ENCODE measurements at places on chromosomes 3 and 15.

- no peak for DNase-seq
These were observed 35.4 kb upstream of the TRIM71 start for GRCh38 chr3:32782407-32782806.

GRCh38 chr3:194250098-194251002 lies 100.8 kb downstream of the CPN2 start:
- DNase-seq: no peak

- no peak for DNase-seq
These were observed 119.3 kb upstream of the DAZL start for GRCh38 chr3:16724487-16724886.

DNA sequence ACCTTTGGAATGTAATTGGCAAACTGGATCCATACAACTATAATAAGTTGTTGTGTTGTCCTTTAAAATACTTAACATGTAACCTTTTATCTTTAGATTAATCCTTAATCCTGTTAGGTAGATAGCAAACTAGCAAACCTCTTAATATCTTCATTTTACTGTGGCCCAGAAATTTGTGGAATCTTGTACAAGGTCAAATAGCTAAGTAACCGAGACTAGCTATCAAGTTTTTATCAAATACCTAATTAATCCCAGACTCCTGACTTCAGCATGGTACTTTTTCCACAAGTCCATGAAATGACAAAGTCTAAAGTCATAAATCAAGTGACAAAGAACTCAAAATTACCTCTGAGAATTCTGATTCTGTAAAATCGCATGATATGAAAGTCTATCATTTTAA lies 4.4 kb downstream of the GATM start:
- DNase-seq: no peak

- DNase-seq: no peak
These were observed 88.2 kb downstream of the AP4E1 start for GRCh38 chr15:50996641-50997040.

DNA sequence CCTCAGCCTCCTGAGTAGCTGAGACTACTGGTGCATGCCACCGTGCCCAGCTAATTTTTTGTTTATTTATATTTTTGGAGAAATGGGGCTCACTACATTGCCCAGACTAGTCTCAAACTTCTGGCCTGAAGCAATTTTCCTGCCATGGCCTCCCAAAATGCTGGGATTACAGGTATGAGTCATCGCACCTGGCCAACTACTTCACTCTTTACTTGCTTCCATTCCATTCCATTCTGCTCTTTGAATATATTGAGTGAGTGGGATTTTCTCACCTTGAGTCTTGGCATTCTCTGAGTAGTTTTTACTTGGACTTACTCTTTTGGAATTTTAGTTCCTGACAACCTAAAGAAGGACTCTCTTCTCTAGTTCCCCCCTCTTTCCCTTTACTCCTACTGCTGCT lies 93.8 kb upstream of the UNC13C start:
- DNase-seq: no peak

GRCh38 chr3:188064831-188065493 lies 89.0 kb upstream of the LPP start:
- DNase-seq: no peak

- DNase-seq: no peak
These were observed 131.4 kb downstream of the ATP1B3 start for GRCh38 chr3:142007710-142008399.

- DNase-seq: no peak
These were observed 79.4 kb upstream of the PRR23E start for GRCh38 chr3:127113571-127113891.

DNA sequence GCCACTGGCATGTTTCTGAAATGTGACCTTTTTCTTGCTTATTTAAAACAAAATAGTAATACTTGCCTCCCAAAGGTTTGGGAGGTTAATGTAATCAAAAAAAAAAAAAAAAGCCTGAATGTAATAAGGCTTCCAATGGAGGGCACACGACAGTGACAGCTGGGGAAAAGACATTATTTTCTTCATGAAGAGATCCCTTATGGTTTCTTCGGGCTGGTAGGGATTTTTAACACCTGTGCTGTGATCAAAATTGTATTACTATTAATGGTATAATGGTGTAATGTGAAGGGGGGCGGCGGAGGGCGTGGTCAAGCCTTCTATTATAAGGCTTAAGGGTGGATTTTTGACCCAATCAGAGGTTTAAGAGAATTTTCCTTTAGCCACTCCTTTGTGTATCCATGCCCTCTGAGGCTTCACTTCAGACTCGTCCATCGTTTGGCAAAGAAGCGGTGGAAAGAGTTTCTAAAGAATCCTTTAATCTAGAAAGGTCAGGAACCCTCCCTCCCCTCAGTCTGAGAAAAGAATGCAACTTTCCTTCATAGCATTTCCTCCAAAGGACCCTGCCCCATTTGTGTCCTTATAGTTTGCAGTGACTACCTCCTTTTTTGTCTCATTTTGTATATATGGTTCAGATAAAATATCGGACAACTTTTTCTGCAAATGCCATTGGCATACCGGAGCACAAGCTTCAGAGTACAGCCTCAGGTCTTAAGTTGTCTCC lies 89.5 kb upstream of the CHD2 start:
- DNase-seq: no peak

DNA sequence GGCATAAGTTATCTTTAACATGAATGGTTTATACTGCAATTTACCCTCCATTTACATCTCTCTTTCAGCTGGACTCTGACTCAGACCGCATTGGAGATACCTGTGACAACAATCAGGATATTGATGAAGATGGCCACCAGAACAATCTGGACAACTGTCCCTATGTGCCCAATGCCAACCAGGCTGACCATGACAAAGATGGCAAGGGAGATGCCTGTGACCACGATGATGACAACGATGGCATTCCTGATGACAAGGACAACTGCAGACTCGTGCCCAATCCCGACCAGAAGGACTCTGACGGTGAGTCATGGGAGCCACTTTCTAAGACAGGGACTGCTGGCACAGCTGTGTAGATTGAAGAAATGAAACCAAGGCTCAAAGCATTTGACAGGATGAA lies 11.6 kb downstream of the THBS1 start:
- DNase-seq: no peak

DNA sequence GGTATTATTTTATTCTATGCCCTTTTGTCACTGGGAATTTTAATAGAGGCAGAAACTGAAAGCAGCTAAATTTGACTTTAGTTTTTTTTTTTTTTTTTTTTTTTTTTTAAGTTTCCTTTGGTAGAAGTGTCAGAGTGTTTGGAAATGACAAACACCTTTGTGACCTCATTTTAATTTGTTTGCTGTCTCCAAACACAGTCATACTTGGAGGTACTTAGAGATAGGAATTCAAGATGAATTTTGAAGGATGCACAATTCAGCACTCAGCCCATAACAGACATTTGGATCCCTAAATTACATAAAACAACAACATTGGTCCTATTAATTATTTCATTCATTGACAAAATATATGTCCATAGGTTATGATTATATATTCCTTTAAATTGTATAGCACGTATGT lies 43.4 kb upstream of the NAALADL2 start:
- no peak for DNase-seq

GRCh38 chr15:42528970-42529369 lies 19.6 kb downstream of the LRRC57 start:
- DNase-seq: no peak

- DNase-seq: no peak
These were observed 9.3 kb downstream of the MSL2 start for GRCh38 chr3:136186846-136187245.

DNA sequence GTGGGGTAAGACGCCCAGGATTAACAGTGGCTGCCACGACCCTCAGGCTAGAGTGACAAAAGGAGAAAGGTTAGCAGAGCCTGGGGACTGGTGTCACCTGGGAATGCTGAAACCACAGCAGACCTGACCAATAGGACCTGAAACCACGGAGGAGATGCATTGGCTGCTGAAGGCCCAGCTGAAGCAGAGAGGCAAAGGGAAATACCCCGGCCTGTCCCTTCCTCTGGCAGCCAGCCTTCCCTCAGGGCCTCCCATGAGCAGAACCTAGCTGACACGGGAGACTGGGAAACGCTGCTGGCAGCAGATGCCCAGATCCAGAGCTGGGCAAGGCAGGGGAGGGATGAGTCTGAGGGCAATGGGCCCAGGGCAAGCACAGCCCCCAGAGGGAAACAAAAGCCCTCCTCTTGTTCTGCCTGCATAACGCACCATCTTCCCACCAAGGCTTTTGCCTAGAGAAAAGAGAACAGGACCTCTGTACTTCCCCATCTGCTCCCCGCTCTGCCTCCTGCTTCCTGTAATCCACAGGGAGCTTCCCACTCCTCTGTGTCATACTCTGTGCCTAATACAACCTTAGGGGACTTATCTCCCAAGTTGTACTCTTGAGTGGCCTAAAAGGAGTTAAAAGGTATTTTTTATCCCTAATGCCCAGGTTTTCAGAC lies 216.2 kb downstream of the ABHD5 start:
- no peak for DNase-seq

- no peak for DNase-seq
These were observed 133.5 kb upstream of the TBL1XR1 start for GRCh38 chr3:177330779-177331178.

GRCh38 chr3:101167376-101167775 lies 153.0 kb downstream of the IMPG2 start:
- DNase-seq: no peak

DNA sequence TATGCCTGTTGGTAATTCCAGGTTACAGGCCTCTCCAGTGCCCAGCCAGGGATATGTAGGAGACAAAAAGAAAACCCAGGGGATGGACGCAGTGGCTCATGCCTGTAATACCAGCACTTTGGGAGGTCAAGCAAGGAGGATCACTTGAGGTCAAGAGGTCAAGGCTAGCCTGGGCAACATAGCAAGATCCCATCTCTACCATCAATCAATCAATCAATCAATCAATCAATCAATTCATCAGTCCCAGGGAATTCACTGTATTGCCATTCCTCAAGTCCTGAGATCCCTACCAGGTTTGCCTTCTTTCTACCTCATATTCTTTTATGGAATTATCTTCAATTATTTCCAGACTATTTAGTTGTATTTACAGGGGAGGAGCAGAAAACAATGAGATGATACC lies 82.2 kb downstream of the DHX30 start:
- no peak for DNase-seq

- no peak for DNase-seq
These were observed 53.5 kb upstream of the TIPARP start for GRCh38 chr3:156620901-156621300.

DNA sequence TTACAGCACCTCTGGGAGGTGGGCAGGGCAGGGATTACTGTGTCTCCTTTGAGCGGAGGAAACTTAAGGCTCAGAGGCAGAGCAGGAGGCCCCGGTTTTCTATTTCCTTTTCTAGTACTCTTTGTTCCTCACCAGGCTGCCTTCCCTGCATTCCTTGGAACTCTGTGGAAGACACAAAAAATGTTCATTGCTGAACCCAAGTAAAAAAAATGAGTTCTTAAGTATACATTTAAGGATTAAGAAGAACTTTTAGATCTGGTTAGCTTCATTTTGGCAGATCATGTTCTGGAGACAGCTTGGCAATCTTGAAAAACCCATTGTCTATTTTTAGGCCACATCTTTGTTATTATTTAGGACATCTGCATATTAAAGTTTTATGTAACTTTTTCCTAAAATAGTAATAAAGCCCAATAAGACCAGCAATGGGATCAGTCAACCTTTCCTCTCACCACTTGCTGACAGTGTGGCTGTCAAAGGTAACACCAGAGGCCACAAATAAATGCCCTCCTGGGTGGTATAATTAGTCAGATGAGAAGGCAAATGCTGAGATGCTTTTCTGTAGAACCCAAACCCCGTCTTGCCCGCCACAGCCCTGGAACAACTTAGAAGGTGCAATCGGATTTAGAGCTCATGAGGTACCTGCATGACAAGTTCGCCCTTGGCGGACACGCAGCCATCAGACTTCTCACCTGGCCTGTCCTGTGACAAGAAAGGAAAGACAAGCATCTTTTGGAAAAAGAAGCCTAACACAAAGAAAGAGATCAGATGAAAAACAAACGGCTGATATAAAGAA lies 97.2 kb downstream of the DGKG start:
- no peak for DNase-seq

- DNase-seq: no peak
These were observed 17.9 kb downstream of the CP start for GRCh38 chr3:149203758-149204157.

DNA sequence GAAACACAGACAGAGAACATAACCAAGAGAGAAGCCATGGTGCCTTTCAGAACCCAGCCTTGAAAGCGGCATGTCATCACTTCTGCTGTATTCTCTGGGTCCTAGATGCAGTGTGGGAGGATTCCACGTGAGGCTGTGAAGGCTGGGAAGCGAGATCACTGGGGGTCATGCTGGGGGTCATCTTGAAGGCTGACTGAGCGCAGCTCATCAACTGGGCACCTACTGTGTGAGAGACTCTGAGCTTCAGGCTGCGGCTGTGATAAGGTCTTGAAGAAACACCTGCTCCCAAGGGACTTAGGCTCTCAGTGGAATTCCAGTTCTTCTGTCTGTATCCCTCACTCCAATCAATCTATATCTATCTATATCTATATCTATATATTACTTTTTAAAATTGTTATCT lies 91.8 kb upstream of the KLF13 start:
- DNase-seq: no peak

GRCh38 chr15:60009124-60009960 lies 5.2 kb downstream of the FOXB1 start:
- no peak for DNase-seq

DNA sequence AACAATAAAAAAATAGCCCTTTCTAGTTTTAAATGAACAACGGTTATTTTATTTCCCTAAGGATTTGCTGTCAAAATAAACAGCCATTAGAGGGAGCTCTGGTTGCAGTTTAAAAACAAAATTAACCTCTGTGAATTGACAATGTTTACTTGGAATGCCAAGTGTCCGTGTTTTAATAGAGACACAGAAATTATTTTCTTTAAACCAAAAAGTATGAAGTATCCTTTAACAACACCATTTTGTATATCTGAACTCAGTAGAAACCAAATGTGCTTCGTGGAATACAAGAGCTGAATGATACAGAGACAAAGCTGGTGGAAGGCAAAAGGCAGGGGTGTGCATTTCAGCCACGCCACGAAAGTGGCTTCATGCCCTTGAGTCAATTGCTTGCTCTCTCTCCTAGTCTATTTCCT lies 74.4 kb downstream of the MOBP start:
- no peak for DNase-seq

DNA sequence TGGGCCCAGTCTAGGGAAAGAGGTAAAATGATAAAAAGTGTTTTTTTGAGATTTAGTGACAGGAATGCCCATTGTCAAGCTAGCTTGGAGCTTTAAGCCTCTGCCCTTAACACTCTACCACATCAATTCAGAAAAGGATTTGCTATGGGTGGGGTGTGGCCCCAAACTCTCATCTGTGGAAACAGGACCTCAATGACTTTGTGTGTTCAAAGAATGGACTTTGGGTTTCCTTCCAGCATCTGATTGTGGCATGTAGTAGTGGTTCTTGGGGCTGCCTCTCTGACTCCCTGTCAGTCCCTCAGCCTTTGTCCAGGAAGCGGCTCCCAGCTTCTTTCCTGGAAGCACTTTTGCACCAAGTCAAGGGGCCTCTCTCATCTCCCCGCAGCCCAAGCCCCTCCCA lies 56.1 kb downstream of the CCNL1 start:
- DNase-seq: no peak

Data from stimulated activated CD8-positive, alpha-beta memory T cell treated with anti-CD3 and anti-CD28 coated beads, Interleukin-15, amount 100 ng/mL, for 48 hours (primary cell).